ENCODE measurements at places on chromosomes 16 and 17. TPM values are rescaled to one million over a fixed set of nuclear protein-coding genes. Genes with fewer than 3 reads are reported as not detected.

GRCh38 chr17:49545806-49546545 is 29.7 kb upstream of the NXPH3 start:
- no peak for DNase-seq

DNA sequence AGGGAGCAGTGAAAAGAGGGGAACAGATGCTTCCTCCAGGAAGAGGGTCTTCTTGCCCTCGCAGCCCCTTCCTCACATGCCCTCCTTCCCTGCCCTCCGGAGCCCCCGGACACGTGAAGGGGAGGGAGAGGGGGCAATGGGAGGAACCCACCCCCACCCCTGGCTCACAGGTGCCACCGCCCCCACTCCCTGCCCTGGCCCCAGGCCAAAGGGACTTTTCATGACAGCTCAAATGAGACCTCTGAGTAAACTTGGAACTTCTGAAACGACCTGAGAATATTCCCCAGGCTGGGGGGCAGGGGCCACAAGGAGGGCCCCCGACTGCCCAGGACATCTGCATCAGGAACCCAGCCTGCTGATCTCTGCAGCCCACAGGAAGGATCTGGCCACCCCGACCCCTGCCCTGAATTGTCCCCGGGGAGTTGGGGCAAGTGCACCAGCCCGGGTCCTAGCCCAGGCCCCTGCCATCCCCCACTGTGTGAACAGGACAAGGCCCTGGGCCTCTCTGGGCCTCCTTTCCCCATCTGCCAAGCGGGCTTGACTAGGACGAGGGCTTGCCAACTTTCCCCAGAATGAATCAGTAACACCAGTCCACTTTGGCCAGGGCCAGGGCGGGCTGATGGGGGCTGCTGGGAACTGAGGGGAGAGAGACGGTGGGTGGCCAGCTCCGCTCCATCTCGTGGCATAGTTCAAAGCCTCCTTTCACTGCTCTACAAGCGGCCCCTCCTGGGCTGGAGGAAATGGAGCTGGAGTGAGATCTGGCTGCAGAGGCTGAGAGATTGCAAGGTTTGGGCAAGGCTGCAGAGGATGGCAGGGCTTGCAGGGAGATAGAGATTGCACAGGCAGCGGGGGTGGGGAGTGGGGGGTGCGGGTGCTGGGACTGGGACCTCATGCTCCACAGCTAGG is 3.8 kb downstream of the IL21R start:
- no peak for DNase-seq

- no peak for DNase-seq
Observed at GRCh38 chr17:18117982-18118975, 9.7 kb downstream of the MYO15A start.

Gene SLC9A5
- total RNA-seq = 1.2 TPM

GRCh38 chr17:40491486-40491885 is 9.9 kb downstream of the TNS4 start:
- no peak for DNase-seq

- DNase-seq = no peak
Observed at GRCh38 chr17:78787444-78787843, 5.4 kb upstream of the CYTH1 start.

DNA sequence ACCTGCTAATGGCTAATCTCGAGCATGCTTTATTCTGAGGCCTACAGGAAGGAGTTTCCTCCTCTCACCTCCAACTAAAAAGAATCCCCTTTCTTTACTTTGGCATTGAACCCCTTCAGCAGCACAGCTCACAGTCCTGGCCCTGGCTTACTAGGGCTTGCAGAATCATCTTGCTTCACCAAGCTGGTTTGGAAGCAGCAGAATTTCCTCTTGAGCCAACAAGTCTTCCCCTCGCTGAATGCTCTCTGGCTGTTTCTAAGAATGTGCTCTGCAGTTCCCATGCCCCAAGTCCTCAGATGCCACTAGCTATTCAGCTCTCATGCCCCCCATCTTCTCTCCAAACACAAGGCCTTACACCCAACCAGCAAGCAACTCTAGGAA is 271.2 kb downstream of the NTN1 start:
- no peak for DNase-seq

DNA sequence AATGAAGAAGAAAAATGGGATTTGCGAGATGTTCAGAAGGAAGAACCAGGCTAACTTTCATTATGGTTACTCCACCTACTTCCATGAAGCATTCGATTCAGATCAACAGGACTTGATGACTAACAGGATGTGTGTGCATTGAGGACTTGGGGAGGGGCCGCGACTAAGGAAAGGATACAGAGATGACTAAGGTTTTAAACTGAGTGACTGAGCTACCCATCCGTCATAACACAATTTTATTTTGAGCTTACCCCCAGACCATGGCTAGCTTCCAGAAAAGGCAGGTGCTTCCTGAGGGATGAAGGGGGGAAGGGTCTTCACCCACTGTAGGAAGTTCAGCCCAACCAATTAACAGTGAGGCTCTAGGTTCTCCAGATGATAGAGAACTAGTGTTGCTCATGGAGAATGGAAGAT is 2.5 kb upstream of the CDYL2 start:
- no peak for DNase-seq

DNA sequence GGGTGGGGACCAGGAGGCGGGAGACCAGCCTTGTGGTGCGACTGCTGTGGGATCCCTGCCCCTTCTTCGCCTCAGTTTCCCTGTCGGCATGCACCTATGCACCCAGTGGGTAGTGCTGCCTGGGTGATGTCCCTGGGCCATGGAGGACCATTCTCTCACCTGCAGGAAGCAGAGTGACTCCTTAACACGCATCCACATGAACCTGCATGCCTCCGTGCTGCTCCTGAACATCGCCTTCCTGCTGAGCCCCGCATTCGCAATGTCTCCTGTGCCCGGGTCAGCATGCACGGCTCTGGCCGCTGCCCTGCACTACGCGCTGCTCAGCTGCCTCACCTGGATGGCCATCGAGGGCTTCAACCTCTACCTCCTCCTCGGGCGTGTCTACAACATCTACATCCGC is 25.2 kb downstream of the ADGRG5 start:
- no peak for DNase-seq

Gene CCL4L2
- total RNA-seq = 22.1 TPM

GRCh38 chr16:84303023-84303422 is 8.3 kb downstream of the WFDC1 start:
- no peak for DNase-seq

Gene SYT17
- total RNA-seq = 8.2 TPM

Gene NT5M
- total RNA-seq = 3.9 TPM

DNA sequence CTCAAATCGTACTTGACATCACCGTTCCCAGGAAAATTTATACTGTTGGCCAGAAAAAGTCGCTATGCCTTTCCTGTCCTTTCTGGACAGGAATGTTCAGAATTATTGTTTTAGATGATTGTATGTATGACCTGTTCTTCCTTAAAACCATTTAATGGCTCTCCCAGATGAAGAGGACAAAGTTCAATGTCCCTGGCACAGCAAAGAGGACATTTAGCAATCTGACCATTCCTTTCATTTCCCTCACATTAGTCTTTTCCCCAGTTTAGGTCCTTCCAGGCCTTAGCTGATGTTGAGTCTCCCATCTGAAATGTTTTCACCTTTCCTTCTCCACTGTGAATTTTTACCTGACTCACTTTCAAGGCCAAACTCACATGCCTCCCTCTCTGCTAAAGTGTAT is 938.9 kb downstream of the CDH11 start:
- no peak for DNase-seq

DNA sequence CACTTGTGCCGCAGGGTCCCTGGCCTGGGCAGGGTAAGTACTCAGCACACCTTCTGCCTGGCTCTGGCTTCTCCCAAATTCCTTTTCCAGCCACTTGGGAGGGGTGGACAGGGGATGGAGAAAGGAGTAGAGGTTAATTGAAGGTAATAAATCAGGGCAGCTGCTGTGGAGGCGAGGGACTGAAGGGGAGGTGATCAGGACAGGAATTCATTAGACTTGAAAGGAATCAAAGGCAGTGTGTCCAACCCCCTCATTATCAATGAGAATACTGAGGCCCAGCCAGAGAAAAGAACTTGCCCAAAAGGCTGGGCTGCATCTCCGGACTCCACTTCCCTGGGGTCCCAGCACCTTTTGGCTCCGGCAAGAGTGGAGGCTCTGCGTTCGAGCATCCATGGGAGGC is 2.4 kb downstream of the SOST start:
- no peak for DNase-seq

DNA sequence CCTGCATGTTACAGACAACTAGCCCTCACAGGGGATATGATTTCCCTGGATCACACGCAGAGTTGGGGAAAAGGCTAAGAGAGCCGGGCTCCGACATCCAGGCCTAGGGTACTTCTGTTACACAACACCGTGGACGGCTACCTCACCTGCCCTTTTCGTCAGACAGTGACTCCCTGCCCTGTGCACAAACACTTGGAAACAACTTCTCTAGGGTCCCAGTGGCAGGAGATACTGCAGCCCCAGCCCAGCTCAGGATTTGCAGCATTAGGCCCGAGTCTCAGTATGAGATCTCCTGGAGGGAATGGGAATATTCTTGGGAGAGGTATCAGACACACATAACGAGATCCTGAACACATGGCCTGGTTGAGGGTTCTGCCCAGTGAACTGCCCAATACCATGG is 8.3 kb downstream of the RUSF1 start:
- no peak for DNase-seq

Gene SLFN12
- total RNA-seq = 17.2 TPM

GRCh38 chr17:44001461-44001920 is 2.9 kb upstream of the NAGS start:
- no peak for DNase-seq

Gene C17orf67
- 6.2 TPM for total RNA-seq

Gene BAHCC1
- total RNA-seq = 47.8 TPM
